ENCODE measurements at places on chromosomes 7 and 10. TPM values are rescaled to one million over a fixed set of nuclear protein-coding genes. Genes with fewer than 3 reads are reported as not detected.

PDGFA gene
- total RNA-seq, result 52.7 TPM

PRRT4 gene
- total RNA-seq, result 0.43 TPM

CTAGE8 gene
- total RNA-seq, result 1.7 TPM

SLC13A1 gene
- total RNA-seq, result 1.6 TPM

ANKRD30A gene
- not detected for total RNA-seq

C10orf71 gene
- 0.05 TPM for total RNA-seq

DNA sequence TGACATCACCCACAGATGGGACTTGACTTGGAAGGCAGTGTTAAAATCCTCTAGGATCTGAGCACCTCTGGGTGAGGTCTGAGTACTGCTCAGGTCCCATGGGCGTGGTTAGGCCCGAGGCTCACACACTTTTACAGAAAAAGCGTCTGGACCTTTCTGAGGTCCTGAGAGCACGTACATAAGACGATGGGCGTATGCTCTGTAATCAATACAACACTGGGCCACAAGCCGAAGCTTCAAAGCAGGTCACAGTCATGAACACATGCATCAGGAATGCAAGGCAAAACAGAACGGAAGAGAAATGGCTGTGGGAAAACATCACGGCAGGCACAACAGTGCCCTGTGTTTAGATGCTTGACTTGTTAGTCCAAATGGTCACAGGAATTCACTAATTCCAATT is 112.2 kb downstream of the LARP4B start:
- DNase-seq, result no peak

GRCh38 chr7:45506059-45506458 is 68.1 kb upstream of the ADCY1 start:
- no peak for DNase-seq

DNA sequence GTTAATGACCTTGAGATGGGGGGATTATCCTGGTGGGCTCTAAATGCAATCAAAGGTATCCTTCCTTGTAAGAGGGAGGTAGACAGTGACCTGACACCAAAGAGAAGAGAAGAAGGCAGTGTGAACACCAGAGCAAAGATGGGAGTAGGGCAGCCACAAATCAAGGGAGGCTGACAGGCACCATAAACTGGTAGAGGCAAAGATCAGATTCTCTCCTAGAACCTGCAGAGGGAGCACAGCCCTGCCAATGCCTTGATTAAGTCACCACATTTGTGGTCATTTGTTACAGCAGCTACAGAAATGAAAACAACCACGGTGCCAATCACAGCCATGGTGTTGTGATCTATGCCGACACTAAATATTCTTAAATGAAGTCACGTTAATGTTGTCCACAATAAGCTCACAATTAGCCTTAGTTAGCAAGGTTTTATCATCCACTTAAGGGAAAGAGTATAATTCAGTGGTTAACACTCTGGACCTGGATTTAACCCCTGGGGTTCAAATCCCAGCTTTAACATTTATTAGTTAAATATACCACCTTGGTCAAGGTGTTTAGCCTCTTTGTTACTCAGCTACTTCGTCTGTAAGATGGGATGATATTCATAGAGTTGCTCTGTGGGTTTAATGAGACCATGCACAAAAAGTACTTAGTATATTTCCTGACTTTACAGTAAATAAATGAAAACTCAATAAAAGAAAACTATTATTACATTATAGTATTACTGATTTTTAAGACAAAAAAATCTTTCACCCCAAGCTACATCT is 70.8 kb downstream of the SGMS1 start:
- no peak for DNase-seq

DNA sequence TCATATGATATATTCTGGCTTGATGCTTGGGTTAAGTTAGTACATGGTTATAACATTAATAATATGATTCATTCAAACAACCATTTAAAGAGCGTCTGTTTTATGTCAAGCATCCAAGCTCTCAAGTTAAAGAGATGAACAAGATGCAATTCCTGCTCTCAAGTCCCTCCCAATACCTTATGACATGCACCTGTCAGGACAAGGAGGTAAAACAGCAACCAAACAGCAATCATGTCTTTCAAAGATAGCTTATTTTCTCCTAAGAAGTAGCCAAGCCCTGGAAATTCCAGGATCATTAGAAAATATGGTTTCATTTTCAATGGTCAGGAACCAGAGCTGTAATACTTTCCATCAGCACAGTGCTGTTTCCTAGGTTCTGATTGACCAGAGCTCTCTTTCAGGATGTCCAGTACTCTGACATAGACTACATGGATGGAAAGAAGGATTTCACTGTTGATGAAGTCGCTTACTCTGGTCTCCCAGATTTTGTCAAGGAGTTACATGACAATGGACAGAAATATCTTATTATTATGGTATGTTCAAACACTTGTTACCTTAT is 29.0 kb downstream of the MGAM2 start:
- DNase-seq, result no peak

DNA sequence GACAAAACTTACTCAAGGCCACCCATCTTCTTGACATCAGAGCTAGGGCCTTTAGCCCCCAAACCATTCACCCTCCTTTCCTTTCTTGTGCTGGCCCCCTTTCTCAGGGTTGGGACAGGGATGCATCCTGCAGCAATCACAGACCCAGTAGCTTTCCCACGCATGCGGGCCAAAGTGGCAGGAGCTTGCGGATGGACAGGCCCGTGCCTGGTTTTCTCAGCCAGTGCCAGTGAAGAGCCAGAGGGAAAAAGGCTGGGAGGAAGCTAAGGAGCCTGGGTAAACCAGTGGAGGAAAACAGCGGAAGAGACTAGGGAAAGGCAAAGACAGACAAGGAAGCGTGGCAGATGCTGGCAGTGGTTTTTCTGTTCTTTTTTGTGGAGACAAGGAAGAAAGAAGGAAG is 5.1 kb upstream of the BLNK start:
- no peak for DNase-seq

- no peak for DNase-seq
These were observed 51.6 kb downstream of the SMKR1 start for GRCh38 chr7:129553899-129554461.

All from mucosa of descending colon (tissue), 3 donors.